ENCODE measurements at places on chromosomes 1 and 21.

DNA sequence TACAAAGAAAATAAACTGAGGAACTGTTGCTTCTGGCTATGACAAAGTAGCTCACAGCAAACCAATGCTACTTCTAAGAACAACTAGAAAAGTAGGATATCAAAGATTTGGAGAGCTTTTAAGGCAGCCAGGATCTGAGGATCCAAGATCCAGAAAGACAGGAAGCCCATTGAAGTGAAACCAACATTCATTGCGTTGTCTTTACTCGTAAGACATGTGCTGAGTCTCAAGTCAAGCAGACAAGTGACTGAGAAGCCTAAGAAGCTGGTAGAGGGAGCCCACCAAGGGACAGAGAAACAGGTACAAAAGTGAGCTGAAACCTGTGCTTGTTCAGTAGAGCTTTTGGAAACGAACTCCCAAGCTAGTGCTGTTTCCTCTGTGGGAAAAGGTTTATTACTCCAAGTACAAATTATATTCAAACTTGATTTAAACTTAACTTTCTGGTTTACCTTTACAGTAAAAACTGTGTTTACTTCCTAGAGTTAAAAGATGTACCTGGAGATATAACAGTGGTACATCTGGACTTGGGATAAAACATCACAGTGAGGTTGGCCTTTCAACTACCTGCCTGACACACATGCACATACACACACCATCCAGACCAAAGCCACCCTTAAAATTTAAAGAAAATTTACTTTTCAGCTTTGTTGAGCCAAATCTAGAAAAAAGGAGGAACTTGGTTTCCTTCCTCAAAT, 41.2 kb downstream of the NME7 start:
- DNase-seq = no peak

DNA sequence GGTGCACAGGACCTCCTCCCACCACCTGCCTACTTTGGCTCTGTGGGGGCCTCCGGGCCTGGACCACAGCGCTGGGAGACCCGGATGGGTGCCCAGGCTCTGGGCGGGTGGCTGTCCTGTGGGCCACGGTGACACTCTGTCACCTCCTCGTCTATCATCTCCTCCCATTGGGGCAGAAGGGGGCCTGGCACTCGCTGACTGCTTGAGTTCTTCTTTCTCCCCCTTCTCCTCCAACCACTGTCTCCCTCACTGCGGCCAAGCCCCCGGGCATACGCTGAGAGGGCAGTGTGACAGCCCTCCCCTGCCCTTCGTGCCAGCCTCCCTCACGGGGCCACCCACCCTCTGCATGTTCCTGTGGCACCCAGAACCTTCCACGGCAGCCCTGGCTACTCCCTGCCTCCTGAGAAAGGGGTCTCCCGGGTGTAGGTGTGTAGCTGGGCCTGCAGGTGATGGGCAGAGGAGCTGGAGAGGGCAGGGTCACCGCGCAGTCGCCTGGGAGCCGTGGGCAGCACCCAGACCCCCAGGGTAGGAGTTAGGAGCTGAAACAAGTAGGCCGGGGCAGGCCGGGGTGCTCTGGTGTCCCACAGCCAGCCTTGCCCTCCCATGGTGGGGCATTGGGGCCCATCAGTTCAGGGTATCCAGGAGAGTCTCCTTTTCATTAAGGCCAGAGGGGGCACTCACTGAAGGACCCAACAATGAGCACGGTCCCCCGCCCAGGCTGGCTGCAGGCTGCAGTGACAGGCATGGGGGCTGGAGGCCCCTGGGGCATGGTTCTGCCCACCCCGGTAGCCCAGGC, 9.2 kb upstream of the ARF1 start:
- DNase-seq = no peak

DNA sequence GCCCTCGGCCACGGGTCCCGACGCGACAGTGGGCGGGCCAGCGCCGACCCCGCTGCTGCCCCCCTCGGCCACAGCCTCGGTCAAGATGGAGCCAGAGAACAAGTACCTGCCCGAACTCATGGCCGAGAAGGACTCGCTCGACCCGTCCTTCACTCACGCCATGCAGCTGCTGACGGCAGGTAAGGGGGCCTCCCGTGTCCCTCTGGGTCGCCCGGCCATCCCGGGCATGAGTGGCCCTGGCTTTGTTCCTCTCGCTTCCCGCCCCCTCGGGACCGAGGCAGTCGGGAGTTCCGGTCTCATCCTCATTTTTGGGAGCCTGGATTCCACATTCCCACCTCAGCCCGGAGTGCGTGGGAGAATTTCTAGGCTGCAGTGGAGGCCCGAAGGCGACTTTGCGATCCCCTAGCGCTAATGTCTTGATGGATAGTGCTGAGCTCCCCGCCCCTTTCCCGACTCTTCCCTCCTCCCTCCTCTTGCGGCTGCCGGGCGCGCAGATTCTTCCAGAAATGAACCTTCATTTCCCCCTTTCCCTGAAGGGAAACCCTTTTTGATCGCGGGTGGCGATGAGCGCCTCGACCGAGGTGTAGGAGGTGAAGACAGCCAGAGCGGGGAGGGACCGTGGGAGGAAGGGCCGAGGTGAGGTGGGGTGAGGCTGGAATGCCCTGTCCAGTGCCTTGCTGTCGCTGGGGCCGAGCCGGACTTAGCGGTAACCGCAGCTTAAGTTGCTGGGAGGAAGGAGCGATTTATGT, 705 bp downstream of the KHDRBS1 start:
- DNase-seq = peak; percentile 74

GRCh38 chr1:15214527-15214926, 32.5 kb upstream of the FHAD1 start:
- DNase-seq = peak; percentile 44

- no peak for DNase-seq
Observed at GRCh38 chr1:157132111-157132510, 6.1 kb downstream of the ETV3 start.

GRCh38 chr21:44765231-44766013, 36.2 kb downstream of the UBE2G2 start:
- DNase-seq = peak; percentile 33

- DNase-seq = no peak
Observed at GRCh38 chr1:55159571-55159970, 55.6 kb downstream of the USP24 start.

- no peak for DNase-seq
Observed at GRCh38 chr1:2141025-2141424, 53.5 kb downstream of the FAAP20 start.

GRCh38 chr1:187654635-187655034, 825.9 kb downstream of the PLA2G4A start:
- peak; percentile 1 for DNase-seq

DNA sequence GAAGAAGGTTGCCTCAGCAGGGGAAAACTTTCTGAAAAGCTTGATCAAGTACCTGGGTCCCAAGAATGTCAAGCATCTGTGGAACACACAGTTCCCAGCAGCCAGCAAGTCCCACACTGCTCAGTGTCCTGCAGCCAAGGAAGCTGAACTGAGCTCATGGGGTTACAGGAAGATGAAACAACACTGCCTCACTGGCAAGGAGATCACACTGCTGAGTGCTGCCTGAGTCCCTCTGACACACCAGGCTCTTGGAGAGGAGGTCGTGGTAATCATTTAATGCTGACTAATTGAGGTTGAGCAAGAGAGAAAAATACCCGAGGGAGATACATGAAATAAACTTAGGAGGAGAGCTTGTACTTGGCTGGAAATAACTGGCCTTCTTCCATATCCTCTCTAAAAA, 75.2 kb downstream of the MPZL1 start:
- peak; percentile 99 for DNase-seq

GRCh38 chr1:24297187-24297851, 21.8 kb upstream of the GRHL3 start:
- DNase-seq = no peak

GRCh38 chr1:207804721-207805468, 53.0 kb downstream of the CD46 start:
- DNase-seq = no peak

DNA sequence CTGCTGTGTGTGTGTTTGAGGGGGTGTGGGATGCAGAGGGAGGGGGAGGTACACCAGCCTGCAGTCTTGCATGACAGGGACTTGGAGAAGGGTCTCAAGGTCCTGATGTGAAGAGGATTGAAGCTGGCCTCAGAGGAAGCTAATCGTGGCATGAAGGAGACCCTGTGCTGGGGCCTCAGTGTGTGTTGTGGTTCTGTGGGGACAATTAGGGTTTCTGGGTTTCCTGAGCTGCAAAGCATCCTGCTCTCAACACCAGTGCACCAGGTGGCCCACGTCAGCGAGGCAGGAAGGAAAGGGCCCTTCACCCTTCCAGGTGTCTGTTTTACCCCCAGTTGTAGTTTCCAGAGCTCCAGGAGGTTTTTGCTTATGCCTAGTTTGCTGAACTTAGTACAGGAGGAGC, 52.8 kb downstream of the TENT5C start:
- DNase-seq = no peak

DNA sequence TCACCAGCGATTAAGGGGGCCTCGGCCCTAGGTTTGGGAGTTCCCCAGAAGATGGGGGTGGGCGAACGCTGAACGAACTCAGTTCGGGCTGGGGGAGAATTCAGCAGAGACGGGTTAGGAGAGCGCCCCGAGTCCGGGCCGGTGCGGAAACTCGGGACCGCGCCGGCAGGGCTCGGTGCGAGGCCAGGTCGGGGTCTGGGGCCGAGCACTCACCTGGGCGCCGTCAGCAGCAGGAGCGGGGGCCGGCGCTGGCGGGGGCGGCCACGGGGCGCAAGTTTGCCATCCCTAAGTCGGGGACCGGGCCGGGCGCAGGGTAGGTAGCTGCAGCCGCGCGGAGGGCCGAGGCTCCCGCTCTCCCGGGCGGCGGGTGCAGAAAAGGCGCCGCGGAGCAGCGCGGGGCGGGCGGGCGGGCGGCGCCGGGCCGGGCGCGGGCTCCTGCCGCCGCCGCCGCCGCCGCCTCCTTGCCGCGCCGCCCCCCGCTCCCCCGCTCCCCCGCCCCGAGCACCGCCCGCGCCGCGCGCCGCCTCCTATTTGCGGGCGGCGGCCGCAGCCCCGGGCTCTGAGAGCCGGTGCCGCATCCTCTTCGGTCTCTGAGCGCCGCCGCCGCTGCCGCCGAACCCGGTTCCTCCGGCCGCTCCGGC, 349 bp downstream of the ADGRB2 start:
- peak; percentile 40 for DNase-seq

- DNase-seq = peak; percentile 66
Observed at GRCh38 chr1:152495066-152495675, 15.4 kb upstream of the LCE5A start.

- no peak for DNase-seq
Observed at GRCh38 chr21:29726044-29726443, 213.8 kb downstream of the GRIK1 start.

DNA sequence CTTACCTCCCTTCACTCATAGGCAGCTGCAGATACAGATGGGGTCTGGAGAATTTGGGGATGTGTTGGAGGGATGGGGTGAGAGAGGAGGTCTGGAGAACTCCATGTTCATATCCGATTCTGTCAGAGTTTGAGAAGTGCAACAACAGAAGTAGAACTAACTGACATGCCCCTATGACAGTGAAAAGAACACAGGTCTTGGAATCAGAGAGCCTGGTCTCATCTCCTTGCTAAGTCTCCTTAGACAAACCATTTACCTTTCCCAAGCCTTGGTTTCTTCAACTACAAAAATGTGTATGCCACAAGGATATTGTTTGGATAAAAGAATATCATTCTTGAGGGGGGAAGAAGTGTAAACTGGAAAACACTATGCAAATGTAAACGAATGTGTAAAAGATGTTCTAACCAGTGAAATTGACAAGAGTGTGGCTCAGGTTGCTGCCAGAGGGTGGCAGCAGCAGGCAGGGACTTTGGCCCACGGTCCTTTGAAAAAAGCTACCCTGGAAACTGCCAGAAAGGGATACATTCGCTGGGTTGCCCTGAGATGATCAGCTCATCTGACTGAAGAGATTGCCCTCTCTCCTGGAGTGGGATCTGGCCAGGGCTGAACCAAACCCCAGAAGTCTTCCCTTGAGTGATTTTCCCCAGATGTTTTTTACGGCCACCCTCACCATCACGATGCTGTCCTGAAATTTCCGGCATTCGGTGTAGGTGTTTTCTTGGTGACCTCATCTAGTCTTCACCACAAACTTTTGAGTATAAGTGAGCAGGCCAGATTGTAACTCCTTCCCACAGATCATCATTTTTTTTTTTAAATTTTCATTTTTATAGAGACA, 17.0 kb upstream of the CD2 start:
- DNase-seq = peak; percentile 83

DNA sequence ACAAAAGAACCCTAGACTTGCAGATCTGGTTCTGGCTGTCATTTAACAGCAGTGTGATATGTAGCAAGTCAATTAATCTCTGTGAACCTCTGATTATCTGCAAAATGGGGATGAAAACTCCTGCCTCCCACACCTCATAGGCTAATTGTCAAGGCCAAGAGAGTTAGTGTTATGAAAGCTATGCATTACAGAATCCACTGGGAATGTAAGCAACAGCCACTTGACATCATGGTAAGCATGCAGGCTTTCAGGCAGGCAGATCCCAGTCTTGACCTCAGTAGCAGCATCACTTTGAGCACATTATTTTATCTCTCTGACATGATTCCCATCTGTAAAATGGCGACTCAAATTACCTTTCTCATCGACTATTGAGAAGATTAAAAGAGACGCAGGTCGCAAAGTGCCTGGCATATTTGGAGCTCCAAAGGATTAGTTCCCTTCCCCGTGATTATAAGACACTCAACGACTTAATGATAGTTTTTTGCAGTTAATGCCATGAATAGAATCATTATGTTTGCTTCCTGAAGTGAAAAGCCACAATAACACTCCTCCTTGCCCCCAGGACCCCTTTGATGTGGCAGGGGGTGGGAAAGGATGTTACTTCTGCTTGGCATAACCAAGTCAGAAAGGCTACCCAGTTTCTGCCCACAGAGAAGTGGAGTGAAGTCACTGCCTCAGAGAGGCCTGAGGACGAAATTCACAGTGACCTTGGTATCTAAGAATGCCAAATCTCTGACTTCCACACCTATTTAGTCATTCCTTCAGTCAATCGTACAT, 273.0 kb upstream of the NFIA start:
- no peak for DNase-seq

DNA sequence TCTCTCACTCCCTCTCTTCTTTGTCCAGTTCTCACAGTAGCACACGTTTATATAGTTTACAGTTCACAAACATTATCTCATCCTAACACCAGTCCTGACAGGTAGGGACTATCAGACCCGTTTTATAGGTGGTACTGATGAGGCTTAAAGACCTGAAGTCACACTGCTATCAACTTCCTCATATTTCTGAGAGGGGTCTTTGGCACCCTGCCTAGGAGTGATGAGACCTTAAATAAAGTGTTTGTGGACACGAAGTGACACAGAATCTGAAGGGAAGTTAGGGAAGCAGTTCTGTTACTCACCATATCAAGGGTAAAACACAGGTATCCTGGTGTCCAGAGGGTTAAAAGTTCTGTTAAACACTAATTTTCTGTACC, 590 bp upstream of the TACSTD2 start:
- no peak for DNase-seq

Data from GM23248 (cell line).